ENCODE measurements at places on chromosomes 6 and 20.
A peak's percentile ranks its signal among the peaks of the same experiment; 100 is the strongest.

GRCh38 chr6:88177961-88178464 lies 11.9 kb upstream of the CNR1 start:
- no peak for DNase-seq

DNA sequence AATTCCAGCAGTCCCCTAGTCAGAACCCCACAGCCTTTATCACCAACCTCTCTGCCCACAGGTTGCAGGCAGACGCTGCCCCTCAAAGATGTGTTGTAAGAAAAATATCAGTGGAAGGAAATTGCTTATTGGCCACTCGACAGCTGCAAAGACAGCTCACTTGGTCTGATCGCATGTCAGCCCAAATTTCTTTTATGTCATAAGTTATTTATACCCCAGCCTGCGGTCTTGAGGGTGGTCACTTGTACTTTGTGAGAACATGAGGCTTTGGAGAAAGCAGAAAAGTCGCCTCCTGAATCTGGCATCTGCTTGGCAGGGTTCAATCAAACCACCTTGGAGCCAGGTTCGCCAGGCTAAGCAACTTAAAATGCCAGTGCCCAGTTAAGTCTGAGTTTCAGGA lies 236.5 kb upstream of the CDH4 start:
- DNase-seq: no peak

DNA sequence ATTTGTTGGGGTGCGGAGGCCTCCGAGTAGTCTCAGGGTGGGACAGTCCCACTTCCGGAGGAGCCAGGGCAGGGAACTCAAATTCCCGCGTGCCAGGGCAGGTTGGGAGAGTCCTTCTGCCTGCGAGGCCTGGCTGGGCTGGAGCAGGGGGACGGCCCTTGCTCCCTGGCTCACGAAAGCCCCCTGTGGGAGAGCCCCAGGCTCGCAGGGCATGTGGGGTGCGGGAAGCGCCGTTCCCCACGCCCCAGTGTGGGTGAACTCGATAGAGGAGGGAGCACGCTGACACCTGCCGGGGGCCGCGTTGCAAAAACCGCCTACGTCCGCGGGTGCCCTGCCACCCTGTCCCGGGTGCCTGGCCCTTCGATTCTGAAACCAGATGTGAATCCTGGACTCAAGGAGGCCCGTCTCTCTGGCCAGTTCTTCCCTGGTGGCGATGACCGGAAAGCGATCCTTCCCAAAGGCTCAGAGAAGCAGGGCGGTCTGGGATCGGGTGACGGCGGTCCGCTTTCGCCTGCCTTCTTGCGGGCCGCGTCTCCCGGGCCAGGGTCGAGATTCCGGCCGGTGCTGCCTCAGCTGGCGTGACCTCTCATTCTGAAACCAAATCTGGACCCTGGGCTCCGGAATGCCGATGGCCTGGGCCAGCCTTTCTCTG lies 1846.5 kb upstream of the DEFB115 start:
- no peak for DNase-seq

DNA sequence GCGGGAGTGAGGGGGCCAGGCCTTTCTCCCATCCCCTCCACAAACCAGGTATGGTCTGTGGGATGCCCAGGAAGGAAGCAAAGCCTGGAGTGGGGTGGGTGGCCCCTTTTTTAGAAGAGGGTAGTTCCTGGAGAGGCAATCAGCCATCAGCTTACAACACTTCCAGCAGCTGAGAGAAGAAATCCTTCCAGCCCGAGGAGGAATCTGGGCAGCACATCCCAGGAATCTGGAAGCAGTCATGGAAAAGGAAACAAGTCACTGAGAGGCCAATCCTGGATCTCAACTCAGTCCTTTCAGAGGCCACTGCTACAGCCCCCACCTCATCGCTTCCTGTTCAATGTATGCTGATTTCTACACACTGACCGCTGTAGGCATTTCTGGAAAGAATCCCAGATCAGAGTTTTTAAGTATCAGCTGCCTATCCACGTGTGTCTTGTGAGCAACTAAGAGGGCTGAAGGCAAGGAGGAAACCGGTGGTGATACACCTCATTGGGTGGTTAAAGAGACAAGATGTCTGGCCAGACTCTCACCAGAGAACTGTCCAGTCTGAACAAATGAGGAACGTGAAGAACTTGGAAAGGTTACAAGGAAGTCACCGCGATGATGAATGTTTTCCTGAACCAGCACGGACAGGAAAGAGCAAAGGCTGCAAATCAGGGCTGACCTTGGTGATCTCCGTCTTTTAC lies 92.9 kb upstream of the SHLD1 start:
- peak; percentile 96 for DNase-seq

DNA sequence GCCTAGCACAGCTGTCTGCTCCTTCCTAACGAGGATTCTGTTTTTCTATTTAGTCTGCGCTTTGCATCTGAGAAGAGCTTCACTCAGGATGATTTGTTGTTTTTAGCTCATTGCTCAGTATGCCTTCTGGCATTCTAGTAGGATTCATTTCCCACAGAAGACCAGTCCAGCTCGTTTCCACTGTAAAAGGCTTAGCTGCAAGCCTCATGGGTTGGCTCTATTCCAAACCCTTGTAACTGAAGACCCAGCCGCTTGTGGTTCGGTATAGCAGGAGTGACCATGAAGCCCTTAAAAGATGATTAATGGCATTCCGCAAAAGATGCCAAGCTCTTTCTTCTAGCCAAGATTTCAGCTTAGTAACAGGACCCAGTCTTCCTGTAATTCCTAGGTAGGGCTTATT lies 7.2 kb downstream of the ADGRF1 start:
- DNase-seq: no peak

- DNase-seq: no peak
Observed at GRCh38 chr20:4673371-4674001, 48.2 kb upstream of the PRND start.

- DNase-seq: no peak
Observed at GRCh38 chr6:121726596-121726995, 291.1 kb downstream of the GJA1 start.

DNA sequence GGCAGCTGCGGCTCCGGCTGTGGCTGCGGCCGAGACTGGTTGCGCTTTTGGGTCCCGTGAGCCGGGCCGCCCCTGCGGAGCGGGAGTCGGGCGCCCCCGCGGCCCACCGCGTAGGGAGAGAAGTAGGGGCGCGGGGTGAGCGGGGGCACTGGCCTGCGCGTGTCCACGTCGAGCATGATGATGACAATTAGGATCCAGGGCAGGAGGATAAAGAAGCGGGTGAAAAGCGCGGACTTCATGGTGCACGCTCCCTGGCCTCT lies 739 bp downstream of the B3GAT2 start:
- DNase-seq: no peak

GRCh38 chr6:166472636-166473035 lies 89.9 kb upstream of the MPC1 start:
- DNase-seq: no peak

- no peak for DNase-seq
Observed at GRCh38 chr6:53889365-53889764, 94.6 kb downstream of the LRRC1 start.

GRCh38 chr20:41339957-41340326 lies 679 bp upstream of the LPIN3 start:
- DNase-seq: peak; percentile 62

GRCh38 chr20:61757678-61758563 lies 307.8 kb downstream of the TAF4 start:
- DNase-seq: no peak

DNA sequence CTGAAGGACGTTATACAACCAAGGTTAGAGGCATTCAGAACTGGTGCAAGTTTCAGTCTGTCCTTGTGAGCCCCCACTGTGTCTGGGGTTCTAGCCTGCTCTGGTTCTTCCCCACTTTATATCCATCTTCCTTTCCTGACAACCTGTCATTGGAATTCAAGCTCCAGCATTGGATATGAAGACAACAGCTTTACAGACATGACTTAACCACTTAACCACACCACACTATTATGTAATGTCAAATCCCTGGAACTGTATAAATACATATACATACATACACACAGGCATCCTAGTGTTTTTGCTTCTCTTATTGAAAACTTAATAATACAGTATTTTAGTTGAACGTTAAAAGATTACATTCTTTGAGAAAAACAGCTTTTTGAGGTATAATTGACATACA lies 217.9 kb upstream of the SGK1 start:
- DNase-seq: no peak

DNA sequence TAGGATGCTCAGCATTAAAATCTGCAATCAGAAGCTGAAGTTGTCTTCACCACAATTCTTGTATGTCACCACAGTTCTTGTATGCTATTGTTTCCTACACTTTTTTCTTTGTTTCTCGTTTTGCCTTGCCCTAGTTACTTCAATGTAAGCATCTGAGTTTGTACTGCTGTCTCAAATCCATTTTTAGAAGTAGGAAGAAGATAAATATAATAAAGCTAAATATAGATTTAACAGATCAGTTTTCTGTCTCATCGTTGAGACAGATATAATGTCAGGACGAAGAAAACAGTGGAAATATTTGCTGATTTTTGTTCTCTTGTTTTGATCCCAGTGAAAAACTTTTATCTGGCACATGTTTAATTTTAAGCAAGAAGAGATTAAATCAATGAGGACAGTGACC lies 318.0 kb downstream of the QKI start:
- DNase-seq: no peak

DNA sequence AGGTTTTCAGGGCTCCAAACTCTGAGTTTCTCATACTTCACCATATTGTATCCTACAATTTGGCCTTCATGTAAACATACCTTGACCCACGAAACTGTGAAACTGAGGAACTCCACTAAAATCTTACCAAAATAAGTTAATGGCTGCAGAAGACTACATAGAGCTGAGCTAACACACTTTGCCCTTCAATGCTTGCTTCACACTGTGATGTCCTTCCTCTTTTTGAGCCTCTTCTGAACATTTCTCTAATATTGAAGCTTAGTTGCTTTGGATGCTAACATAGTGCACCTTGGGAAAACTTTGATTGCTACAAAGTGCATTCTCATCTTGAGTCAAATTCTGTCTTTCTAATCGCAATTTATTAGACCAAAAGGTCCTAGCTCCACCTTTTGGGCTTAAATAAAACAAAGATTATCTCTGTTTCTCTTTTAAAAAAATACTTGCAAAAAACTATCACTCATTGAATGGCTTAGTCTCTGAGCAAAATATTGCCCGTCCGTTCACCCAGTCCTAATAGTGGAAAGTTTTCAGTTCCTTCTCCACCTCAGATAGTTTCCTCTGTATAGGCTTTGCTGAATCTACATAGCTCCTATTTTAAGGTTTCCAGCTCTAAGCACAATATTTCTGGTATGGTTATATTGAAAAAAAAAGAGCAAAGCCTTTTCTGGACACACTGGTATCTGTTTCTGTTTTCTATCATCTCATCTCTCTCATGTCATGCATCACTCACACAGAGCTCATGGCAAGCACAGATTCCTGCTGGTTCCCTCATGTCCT lies 494.6 kb downstream of the RFPL4B start:
- no peak for DNase-seq

- DNase-seq: no peak
Observed at GRCh38 chr20:59149678-59150504, 13.7 kb upstream of the ZNF831 start.
